Activated CD8-positive, alpha-beta memory T cell treated with anti-CD3 and anti-CD28 coated beads, Interleukin-2, amount 50 U/mL, for 48 hours (primary cell): ENCODE measurements at places on chromosomes 7 and 10.

DNA sequence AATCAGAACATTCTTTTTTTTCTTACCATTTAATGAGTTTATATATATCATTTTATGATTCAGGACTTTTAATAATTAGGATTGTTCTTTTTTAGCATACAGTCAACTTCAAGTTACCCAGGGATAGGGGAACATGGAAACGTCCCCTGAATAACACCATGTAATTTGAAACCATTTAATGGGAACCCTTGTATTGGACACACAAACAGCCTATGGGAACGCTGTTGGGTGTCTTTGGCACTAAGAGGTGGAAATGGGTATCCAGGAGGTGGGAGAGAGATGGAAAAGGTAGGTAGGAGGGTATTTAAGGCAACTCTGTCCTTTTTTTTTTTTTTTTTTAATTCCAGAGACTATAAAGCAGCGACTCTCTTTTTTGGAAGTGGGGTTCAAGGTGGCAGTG is 2.6 kb downstream of the LUC7L2 start:
- DNase-seq, result no peak

GRCh38 chr7:16463520-16463919 is 2.0 kb downstream of the SOSTDC1 start:
- no peak for DNase-seq

DNA sequence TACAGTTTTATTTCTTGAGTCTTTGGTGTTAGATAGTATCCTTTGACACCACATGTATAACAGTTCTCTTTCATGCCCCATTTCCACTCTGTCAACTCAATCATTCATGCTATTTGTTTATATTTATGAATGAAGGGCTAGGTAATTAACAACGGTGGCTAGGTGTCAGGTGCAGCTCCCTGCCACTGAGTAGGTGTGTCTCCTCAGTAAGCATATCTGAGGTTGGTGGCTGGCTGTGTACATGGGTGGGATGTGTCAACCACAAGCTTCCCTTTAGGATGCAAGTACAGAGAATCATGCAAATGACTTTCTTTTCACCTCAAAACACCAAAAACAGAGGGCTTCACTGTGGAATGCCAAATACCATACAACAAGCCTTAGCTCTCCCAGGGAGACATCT is 83.4 kb downstream of the ZNF365 start:
- no peak for DNase-seq

DNA sequence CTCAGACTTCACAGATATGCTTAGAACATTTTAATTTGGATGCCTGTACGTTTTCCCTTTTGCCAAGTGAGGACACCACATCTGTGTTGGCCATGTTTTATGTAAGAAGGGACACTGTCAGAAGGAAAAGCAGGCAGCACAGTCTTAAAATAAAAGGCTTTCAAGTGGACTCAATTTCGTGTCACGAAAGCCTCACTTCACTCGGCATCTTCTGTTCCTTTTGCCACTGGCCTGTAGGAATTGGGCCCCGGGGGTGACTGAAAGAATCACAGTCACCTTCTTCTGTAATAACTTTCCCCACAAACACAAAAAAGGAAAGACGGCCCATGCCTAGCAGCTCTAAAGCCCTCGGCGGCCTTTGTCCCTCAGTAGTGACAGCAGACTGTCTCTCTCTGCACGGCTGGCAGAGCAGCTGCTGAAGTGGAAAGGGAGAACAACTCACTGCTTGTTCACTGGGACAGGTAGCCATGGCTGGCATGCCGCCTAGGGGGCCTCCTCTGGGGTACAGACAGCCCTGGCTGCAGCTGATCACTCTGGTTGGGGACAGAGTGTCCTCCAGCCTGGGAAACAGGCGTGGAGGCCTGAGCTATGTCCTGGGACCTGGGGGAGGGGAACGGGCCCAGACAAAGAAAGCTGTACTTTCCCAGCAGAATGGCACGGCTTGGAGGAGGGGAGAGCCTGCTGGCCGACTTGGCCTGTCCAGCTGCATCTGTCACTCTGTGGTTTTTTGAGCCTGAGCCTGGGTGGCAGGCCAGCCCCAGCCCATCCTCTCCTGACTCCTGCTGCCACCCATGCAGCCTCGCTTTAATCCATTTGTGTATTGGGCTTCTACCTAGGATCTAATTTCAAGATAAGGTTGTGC is 4.4 kb downstream of the RASSF4 start:
- DNase-seq, result no peak

- DNase-seq, result no peak
Observed at GRCh38 chr7:71905821-71906220, 506.3 kb downstream of the CALN1 start.
